ENCODE measurements at places on chromosomes 4 and X.

DNA sequence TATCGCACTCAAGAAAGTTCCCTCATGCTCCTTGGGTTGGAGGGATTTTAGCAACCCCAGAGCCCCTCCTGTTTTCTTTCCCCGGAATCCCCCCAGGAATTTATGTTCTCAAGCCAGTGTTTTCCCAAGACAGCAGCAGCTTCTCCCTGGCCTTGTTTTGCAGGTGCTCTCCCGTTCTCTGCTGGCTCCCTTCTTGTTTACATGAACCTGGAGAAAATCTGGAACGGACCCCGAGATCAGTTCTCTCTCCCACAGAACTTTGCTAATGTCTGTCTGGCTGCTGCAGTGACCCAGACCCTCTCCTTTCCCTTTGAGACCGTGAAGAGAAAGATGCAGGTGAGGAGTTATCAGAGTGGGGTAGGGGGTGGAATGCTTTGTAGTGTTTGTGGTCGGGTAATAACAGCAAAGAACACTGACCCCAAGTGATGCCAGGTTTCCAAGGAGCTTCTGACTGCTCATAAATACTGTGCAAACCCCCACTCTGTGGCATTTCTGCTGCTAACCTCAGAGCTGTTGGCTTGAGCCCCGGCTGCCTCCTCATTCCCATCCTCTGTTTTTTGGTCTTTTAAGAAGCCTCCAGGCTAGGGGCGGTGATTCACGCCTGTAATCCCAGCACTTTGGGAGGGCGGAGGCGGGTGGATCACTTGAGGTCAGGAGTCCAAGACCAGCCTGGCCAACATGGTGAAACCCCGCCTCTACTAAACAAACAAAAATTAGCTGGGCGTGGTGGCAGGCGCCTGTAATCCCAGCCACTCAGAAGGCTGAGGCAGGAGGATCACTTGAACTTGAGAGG, 11.1 kb downstream of the SLC25A43 start:
- no peak for DNase-seq

- peak; percentile 1 for DNase-seq
Measured at GRCh38 chr4:131091896-131092295, 1995.9 kb downstream of the C4orf33 start.

DNA sequence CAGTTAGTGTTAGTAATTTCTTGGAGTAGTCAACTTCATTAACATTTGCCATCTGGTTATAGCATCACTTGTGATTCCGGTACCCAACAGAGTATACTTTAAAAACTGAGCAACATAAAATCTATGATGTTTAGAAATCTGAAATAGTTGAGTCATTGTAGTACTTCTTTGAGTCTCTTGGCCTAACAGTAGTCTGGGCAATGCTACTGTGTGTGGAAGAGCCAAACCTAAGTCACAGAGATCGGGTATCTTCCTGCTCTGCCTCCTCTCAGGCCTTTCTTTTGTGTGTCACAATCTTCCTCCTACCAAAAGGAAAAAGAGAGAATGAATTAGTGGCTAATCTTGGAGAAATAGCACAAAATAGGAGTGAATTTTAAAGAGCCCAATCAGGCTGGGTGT, 25.5 kb downstream of the DCUN1D4 start:
- no peak for DNase-seq

- DNase-seq, result no peak
Measured at GRCh38 chrX:149837639-149838038, 43.3 kb upstream of the MAGEA8 start.

GRCh38 chrX:7065473-7065872, 82.0 kb upstream of the STS start:
- no peak for DNase-seq

- no peak for DNase-seq
Measured at GRCh38 chr4:111450867-111451266, 694.4 kb upstream of the FAM241A start.

GRCh38 chr4:101950258-101950979, 159.9 kb downstream of the BANK1 start:
- no peak for DNase-seq

- no peak for DNase-seq
Measured at GRCh38 chr4:127140306-127140705, 492.5 kb upstream of the INTU start.

DNA sequence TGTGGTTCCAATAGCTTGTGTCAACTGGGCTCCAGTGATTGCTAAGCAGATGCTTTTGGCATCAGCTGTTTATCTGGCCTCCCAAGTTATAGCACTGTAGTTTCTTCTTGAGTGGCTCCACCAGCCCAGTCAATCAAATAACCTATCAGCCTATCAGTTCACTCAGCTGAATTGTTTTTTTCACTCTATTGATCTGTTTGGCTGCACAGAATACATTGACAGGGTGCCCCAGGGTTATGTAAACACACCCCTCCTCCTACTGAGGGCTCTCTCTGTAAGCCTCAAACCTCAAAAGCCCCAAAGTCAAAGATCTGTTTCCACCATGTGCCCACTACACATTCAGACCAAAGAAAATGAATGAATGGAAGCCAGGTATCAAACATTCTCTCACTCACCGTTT, 214.0 kb downstream of the HS6ST2 start:
- no peak for DNase-seq

All from fibroblast of skin of left biceps (primary cell).